ENCODE measurements at places on chromosomes 12 and 14. TPM values are rescaled to one million over a fixed set of nuclear protein-coding genes. Genes with fewer than 3 reads are reported as not detected.

The PLEKHA5 gene
- total RNA-seq, result 3.7 TPM

DNA sequence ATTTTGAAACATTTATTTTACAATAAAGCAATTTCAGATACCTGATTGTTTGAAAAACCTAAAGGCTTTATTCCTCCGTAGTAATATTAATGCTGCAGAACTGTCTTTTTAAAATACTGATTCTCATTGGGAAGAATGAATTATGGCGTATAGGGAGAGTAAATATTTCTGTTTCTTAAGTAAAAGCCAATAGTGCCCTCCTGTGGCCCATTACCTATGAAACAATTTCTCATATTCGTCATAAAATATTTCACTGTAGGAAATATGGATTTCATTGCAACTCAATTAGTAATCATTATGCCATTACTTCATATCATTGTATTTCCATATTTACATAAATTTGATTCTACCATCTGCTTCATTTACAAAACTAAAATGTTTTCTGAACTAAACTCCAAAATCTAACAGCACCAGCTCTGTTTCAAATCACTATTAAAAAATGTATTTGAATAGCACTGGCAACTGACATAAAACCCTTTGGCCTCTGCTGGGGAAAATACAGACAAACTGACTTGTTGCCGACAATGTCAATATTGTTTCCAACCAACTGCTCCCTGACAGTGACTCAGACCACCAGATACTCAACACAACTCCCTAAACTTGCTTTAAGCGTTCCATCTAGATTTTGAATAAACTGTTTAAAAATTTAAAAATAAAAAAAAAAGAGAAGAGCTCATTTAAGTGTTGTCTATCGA, 290.3 kb downstream of the NAV3 start:
- H3K4me1 ChIP-seq, result no peaks in the 10 kb centered on the region
- DNase-seq, result no peak
- H3K36me3 ChIP-seq, result no peaks in the 10 kb centered on the region
- no peaks in the 10 kb centered on the region for H3K27me3 ChIP-seq

- peaks cover 100% of the 10 kb centered on the region for H3K4me1 ChIP-seq
- H3K27ac ChIP-seq, result peak overlapping the region; percentile 91
- DNase-seq, result peak; percentile 76
These were observed 44.7 kb downstream of the CCDC88C start for GRCh38 chr14:91372671-91373495.

- H3K4me3 ChIP-seq, result no peak overlapping the region
- DNase-seq, result no peak
- no peak overlapping the region for H3K27ac ChIP-seq
- no peaks in the 10 kb centered on the region for H3K27me3 ChIP-seq
- no peaks in the 10 kb centered on the region for H3K36me3 ChIP-seq
These were observed 96.3 kb downstream of the PAX9 start for GRCh38 chr14:36757734-36758601.

GRCh38 chr14:37587881-37588666, 7.0 kb downstream of the FOXA1 start:
- H3K4me1 ChIP-seq, result peaks cover 3% of the 10 kb centered on the region
- DNase-seq, result no peak
- H3K36me3 ChIP-seq, result peaks cover 19% of the 10 kb centered on the region
- no peak overlapping the region for H3K4me3 ChIP-seq
- peaks cover 64% of the 10 kb centered on the region for H3K27me3 ChIP-seq

DNA sequence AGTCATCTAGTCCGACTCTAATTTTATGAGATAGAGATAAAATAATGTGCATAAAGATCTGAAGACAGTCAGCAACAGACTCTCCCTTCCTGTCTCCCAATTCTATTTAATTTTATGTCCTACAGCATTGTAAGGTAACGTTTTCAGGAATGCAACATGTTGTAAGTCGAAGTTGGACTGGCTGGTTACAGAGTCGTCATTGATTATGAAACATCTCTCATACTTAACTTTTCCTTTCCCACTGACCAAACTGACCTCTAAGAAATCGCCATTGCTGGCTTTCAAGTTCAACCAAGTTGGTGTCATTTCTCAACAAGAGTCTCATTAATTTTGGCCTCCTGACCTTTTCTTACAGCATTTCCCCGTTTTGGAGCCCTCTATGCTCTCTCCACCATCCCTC, 4.9 kb upstream of the RIC8B start:
- H3K36me3 ChIP-seq, result peaks cover 1% of the 10 kb centered on the region
- peaks cover 2% of the 10 kb centered on the region for H3K27me3 ChIP-seq
- peaks cover 22% of the 10 kb centered on the region for H3K4me1 ChIP-seq
- no peak overlapping the region for H3K4me3 ChIP-seq

DNA sequence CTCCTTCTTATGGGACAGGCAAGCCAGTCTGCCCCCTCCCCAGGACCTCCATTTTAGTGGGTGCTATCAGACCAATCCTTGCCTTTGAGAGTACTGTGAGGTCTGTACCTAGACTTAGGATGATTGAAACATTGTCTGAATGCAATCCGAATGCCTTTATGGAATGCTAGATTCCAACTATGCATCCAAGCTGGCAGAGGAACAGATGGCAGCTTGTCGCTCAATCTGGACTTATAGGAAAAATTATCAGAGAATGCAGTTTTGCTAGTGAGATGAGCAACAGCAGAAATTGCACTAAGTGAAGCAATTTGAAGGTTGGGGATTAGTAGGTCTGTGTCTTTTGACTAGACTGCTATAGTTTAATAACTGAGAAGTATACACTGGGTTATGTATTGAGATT, 109.1 kb downstream of the DYRK2 start:
- peaks cover 2% of the 10 kb centered on the region for H3K4me1 ChIP-seq
- no peaks in the 10 kb centered on the region for H3K27me3 ChIP-seq
- no peak overlapping the region for H3K4me3 ChIP-seq
- DNase-seq, result no peak
- H3K36me3 ChIP-seq, result no peaks in the 10 kb centered on the region
- H3K27ac ChIP-seq, result no peak overlapping the region

DNA sequence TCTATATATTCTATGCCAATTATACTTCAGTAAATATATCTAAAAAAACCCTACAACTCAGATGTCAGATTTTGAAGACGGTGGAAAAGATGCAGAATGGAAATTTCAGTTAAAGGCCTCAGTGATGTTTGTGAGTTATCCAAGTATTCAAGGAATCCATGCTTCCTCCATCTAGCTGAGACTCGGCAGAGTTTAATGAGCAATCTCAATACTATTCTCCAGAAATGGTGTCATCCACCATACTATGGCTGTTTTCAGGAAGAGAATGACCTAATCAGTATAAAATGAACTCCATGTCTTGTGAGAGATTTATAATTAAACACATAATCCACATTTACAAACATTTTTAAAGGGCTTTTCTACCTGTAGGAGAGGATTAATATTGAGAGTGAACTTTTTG, 66.0 kb downstream of the KLHL28 start:
- no peak overlapping the region for H3K4me3 ChIP-seq
- H3K27ac ChIP-seq, result no peak overlapping the region
- no peaks in the 10 kb centered on the region for H3K27me3 ChIP-seq
- H3K4me1 ChIP-seq, result peaks cover 28% of the 10 kb centered on the region
- peaks cover 8% of the 10 kb centered on the region for H3K36me3 ChIP-seq

GRCh38 chr14:39860596-39861228, 428.5 kb upstream of the FBXO33 start:
- DNase-seq, result no peak
- H3K36me3 ChIP-seq, result no peaks in the 10 kb centered on the region
- H3K4me3 ChIP-seq, result no peak overlapping the region
- no peaks in the 10 kb centered on the region for H3K4me1 ChIP-seq
- H3K27me3 ChIP-seq, result no peaks in the 10 kb centered on the region

GRCh38 chr14:34128665-34129064, 177.8 kb upstream of the EGLN3 start:
- H3K4me1 ChIP-seq, result no peaks in the 10 kb centered on the region
- no peaks in the 10 kb centered on the region for H3K36me3 ChIP-seq
- peaks cover 4% of the 10 kb centered on the region for H3K27me3 ChIP-seq
- no peak for DNase-seq
- H3K27ac ChIP-seq, result no peak overlapping the region
